Non-pigmented ciliary epithelial cell (primary cell): ENCODE measurements at places on chromosomes 11 and 22.

DNA sequence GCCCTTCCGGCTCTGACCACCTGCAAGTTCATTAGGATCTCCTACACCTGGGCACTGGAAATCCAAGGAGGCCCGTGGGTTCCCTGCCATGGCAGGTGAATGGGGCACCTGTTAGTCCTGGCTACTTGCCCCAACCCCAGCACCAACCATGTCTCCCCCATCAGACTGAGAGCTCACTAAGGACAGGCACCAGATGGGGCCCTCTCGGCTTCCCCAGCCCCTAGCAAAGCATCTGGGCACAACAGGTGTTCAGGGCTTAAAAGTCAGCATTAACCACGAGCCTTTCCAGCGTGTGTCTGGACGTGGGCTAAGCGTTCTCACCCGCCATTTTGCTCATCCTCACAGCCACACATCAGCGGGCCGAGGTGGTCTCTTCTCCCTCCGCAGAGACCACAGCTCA lies 2.2 kb downstream of the SULT4A1 start:
- DNase-seq, result no peak

DNA sequence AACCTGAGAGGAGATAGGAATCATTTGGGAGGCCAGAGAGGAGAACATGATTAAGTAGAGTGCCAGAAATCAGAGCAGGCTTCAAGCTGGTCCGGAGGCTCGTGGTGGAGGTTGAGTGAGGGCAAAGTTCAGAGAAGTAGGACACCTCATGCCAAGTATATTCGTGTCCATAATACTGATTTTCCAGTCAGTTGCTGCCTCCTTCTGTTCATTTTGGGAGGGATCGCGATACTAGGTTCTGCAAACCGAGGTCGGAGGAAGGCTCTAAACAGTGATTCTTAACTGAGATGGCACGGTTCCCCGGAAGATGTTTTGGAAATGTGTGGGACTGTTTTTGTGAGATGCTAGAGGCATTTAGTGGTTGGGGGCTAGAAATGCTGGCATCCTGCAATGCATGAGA lies 13.6 kb upstream of the CD3E start:
- no peak for DNase-seq

DNA sequence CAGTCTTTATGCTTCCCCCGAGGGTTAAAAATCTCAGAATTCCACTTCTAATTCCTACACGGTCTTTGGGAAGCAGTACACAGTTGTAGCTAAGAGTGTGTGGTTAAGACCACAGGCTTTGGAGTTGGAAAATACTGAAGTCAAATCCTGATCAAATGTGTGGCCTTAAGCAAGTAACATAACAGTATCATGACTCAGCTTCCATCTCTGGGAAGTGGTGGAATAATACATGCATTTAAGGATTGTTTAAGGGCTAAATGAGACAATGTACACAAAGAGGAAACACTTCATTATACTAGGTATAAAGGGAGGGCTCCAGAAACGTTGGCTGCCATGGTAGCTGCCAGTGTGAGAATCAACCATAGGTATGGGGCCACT lies 71.5 kb downstream of the FAT3 start:
- peak; percentile 40 for DNase-seq

- DNase-seq, result no peak
These were observed 37.3 kb upstream of the RBFOX2 start for GRCh38 chr22:36065775-36066544.

DNA sequence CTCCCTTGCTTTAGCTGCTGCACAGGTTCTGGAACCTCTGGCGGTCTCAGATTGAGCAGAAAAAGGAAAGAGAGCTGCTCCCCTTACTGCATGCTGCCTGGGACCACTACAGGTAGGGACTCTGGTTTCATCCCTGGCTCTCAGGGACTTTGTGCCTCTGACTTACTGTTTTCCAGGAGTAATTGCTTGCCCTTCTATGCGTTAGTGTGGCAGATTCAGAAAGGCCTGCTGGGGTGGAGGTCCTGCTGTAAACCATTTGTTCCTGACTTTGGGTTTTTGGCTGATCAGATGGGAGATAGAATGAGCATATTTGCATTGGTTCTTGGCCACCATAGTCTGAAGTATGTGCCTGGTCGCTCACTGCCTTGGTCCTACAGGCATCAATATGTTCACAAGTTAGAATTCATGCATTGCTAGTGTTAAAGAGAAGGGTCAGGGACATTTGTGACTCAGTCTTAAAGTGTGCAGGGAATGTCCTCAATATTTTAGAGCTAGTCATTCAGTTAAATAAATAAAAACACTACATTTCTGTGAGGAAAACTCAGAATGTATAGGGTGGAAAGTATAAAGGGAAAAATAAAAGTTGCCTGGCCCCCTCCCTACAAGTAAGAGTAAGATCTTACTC lies 78.0 kb downstream of the PISD start:
- peak; percentile 35 for DNase-seq

- DNase-seq, result no peak
These were observed 5.1 kb upstream of the SAAL1 start for GRCh38 chr11:18111005-18111404.

GRCh38 chr11:34086554-34087283 lies 18.7 kb upstream of the NAT10 start:
- no peak for DNase-seq

DNA sequence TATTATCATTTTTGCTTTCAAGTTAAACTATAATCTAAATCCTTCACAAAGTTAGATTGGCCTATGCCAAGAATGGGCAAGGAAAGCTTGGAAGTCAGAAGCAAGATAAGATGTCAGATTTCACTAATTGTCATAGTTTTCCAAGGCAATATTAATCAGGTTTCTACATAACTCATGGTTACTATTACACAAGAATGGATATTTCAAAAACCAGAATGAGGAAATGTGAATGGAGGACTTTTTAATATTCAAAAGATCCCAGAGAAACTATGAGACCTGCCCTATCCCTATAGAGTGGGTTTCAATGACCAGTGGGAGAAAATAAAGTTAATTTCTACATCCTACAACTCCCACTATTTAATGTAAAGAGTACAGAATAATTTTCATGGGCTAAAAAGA lies 203.2 kb downstream of the CASP12 start:
- no peak for DNase-seq

DNA sequence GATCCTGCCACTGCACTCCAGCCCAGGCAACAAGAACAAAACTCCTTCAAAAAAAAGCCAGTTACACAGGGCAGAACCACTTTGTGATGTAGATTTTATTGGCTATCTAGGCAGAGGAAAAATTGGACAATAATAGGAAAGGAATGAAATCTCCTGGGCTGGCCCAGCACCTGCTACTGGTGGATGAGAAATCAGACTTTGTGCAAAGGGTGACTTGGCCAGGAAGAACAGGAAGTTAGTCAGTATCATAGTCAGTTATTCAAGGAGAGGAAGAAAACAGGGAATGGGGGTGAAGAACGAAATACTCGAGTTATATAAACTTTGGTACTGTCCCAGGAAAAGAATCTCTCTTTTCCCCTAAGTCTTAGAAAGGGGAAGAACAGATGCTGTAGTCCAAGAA lies 11.0 kb upstream of the SPTBN2 start:
- no peak for DNase-seq

DNA sequence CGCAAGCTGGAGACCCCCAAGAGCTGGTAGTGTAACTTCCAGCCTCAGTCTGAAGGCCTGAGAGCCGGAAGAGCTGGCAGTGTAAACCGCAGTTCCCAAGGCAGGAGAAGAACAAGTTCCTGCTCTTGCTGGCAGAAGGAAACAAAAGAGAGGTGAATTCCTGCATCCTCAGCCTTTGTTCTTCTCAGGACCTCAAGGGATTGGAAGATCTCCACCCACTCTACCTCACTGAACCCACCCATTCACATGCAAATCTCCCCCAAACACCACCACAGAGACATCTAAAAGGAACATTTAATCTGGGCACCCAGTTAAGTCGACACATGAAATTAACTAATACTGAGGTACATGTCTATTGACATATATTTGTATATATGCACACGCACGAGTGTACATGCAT lies 1310.3 kb downstream of the TBC1D22A start:
- DNase-seq, result no peak

- DNase-seq, result no peak
These were observed 760 bp upstream of the CELSR1 start for GRCh38 chr22:46537946-46538813.

DNA sequence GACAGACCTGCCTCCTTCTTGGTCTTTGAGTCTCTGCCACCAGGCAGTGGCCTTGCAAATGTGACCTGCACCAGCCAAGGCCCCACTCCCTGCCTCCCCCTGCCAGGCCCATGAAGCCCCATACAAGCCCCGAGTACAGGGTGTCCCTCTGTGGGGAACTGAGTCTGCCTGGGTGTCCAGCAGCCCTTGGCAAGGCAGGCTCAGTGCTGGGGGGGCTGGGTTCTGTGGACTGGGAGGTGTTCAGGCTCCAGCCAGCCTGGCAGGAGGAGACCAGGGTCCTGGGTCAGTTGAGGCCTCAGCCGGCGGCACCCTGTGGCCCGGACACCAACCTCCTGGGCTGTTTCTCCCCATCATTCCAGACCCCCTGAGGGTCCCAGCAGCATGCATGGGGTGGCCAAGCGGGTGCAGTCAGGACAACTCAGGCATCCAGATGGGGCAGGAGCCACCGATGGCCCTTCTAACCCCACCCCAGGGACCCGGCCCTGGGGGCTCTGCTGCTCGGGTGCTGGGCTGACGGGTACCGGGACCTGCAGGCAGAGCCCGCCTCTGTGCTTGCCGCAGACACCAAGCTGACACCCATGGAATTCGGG lies 5.7 kb downstream of the MUC5AC start:
- DNase-seq, result no peak

DNA sequence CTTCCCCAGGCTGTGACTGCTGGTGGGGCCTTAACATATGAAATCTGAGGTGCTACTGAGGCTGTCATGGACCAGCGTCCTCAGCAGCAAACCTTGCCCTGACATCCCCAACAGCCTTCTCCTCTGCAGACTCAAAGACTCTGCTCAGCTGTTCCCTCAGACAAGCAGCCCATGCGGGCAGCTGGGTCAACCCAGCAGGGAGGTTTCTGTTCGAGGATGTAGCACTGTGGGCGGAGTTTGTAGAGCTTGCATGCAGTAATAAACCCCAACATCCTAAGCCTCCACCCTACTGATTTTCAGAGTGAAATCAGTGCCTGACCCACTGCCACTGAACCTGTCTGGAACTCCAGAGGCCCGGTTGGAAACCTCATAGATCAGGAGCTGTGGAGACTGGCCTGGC lies 88.8 kb upstream of the XKR3 start:
- no peak for DNase-seq

DNA sequence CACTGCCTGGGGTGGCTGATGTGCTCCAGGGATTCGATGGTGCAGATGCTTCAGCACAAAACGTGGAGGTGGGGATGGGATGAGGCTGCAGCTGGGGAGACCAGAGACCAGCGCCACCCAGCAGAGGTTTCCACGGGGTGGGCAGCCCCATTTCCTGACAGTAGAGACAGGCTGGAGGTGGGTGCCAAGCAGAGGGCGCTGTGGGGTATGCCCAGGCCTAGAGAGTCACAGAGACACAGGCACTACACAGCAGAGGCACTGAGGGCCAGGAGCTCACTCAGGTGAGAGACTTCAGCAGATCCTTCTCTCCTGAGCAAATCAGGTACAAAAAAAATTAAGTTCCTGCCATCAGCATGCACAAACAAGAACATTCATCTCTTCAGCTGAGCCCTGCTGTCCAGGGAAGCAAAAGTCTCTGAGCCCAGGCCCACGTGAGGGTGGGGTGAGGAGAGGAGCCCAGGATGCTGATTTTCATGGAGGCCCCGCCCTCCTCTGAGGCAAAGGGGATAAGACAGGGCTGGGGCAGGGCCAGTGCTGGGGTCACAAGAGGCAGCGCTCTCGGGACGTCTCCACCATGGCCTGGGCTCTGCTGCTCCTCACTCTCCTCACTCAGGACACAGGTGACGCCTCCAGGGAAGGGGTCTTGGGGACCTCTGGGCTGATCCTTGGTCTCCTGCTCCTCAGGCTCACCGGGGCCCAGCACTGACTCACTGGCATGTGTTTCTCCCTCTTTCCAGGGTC lies 53.1 kb downstream of the GGTLC2 start:
- no peak for DNase-seq

DNA sequence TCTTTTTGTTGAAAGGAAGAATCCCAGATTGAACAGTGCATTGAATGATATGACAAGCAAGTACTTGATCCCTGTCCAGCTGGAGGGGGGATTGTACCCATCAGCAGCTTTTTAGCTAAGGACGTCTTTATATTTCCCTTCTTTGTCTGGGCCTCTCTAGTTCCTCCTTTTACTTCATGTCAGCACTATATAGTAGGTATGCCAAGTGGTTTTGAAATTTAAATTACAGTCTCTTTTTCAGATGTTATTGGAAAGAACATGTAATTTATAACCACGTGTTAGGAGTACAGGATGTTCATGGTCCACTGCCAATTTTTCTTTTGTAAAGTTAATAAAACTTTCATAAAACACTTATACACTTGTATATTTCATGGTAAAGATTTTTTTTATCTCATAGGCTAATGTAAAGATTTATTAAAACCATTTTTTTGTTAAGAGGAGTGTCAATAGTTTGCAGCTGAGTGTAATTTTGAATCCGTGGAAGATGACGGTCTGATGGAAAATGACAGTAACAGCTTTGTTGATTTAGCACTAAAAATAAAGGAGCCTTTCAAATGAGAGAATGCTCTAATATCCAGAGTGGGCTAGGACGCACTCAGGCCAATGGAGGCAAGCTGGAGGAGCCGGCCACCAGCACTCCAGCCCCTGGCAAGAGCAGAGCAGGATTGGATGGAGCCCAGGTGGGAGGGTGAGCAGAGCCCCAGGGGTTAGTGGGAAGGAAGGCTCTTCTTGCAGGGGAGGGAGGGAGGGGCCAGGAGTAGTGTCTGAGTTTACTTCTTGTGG lies 488.3 kb downstream of the INSC start:
- no peak for DNase-seq

GRCh38 chr11:18010121-18010670 lies 2.7 kb downstream of the SERGEF start:
- DNase-seq, result no peak

DNA sequence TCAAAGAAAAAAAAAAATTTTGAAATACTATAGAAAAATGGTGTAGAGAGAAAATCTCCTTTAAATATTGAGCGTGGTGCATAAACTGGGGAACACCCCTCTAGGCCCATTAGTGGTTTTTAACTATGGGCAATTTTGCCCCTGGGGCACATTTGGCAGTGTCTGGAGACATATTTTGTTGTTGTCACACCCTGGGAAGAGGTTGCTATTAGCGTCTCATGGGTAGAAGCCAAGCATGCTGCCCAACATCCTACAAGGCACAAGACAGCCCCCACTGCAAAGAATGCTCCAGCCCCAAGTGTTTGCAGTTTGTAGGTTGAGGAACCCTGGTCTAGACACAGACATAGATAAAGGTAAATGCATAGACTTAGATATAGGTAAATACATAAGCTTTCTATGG lies 92.6 kb downstream of the KIAA1671 start:
- no peak for DNase-seq

DNA sequence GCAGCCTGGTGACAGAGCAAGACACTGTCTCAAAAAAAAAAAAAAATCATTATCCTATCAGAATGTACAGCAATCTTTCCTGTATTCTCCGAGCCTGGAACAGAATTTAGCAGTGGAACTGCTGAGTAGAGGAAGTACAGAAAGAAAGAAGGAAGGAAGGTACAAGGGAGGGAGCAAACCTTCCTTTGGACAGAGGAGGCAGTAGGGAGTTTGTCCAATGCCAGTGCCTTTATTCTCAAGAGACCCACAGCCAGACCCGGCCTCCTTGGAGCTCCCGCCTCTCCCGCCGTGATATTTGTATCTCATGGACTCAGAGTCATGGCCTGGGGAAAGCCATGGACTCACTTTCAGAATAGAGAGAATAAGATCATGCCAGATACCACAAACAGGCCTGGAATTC lies 37.7 kb upstream of the LRRC55 start:
- DNase-seq, result no peak
